A549 treated with CORT108297 at 1 μM for 4 hours (cell line): ENCODE measurements at places on chromosomes 1 and 21. TPM values are rescaled to one million over a fixed set of nuclear protein-coding genes. Genes with fewer than 3 reads are reported as not detected.

The CLCN6 gene
- total RNA-seq = 4.6 to 7.8 TPM (median 6.3 TPM) in 5 replicates

The ELAPOR1 gene
- total RNA-seq = 0.39 to 0.91 TPM (median 0.64 TPM) in 5 replicates

The PGLYRP4 gene
- not detected in 5 replicates for total RNA-seq

The KCNA3 gene
- not detected in 5 replicates for total RNA-seq

The FCAMR gene
- total RNA-seq = not detected in 5 replicates

The EFNA3 gene
- 3.4 to 5.1 TPM (median 4.7 TPM) in 5 replicates for total RNA-seq

The SPRR4 gene
- not detected in 5 replicates for total RNA-seq

The PRR9 gene
- total RNA-seq = not detected in 5 replicates

The SH2D1B gene
- total RNA-seq = 0.06 to 0.21 TPM (median 0.08 TPM) in 5 replicates

The WNT2B gene
- 0.18 to 0.38 TPM (median 0.32 TPM) in 5 replicates for total RNA-seq

The HCRTR1 gene
- 0.04 TPM in 1 of 5 replicates, not detected in the others for total RNA-seq

The FCGR3A gene
- total RNA-seq = not detected in 5 replicates

The PTPRC gene
- not detected in 5 replicates for total RNA-seq

The RC3H1 gene
- 4.8 to 6.6 TPM (median 5.5 TPM) in 5 replicates for total RNA-seq

The FAM131C gene
- total RNA-seq = 11.2 to 18.8 TPM (median 17.9 TPM) in 5 replicates

The TMEM52 gene
- 0.44 to 1.3 TPM (median 0.72 TPM) in 5 replicates for total RNA-seq

The MATN1 gene
- 0.03 to 0.15 TPM (median 0.06 TPM) in 4 of 5 replicates, not detected in the other for total RNA-seq

The TEX50 gene
- not detected in 5 replicates for total RNA-seq

The OLIG2 gene
- not detected in 5 replicates for total RNA-seq

The SIM2 gene
- total RNA-seq = 7.7 to 11.7 TPM (median 11.0 TPM) in 5 replicates

The ASPM gene
- total RNA-seq = 20.6 to 24.0 TPM (median 22.6 TPM) in 5 replicates

The AGMAT gene
- total RNA-seq = 5.4 to 9.3 TPM (median 7.3 TPM) in 5 replicates

The SPRR2B gene
- total RNA-seq = not detected in 5 replicates

The CTTNBP2NL gene
- 5.3 to 9.9 TPM (median 7.8 TPM) in 5 replicates for total RNA-seq

The KDF1 gene
- 0.07 to 0.08 TPM in 2 of 5 replicates, not detected in the others for total RNA-seq

The DCDC2B gene
- total RNA-seq = not detected in 5 replicates

The NEXN gene
- 4.5 to 8.5 TPM (median 5.4 TPM) in 5 replicates for total RNA-seq

The TPRG1L gene
- total RNA-seq = 23.6 to 29.4 TPM (median 27.2 TPM) in 5 replicates

The SHISAL2A gene
- total RNA-seq = 0.12 to 0.31 TPM (median 0.21 TPM) in 3 of 5 replicates, not detected in the others

The LRRC53 gene
- total RNA-seq = not detected in 5 replicates

The EPHA2 gene
- total RNA-seq = 101 to 153 TPM (median 134 TPM) in 5 replicates

The FBXO2 gene
- total RNA-seq = 6.4 to 11.2 TPM (median 9.0 TPM) in 5 replicates

The STXBP3 gene
- total RNA-seq = 14.1 to 33.6 TPM (median 19.8 TPM) in 5 replicates

The TMEM61 gene
- total RNA-seq = 0.26 to 0.55 TPM (median 0.39 TPM) in 4 of 5 replicates, not detected in the other

The OR2L2 gene
- total RNA-seq = not detected in 5 replicates

The MROH9 gene
- total RNA-seq = not detected in 5 replicates

The RGL1 gene
- total RNA-seq = 0.74 to 0.96 TPM (median 0.91 TPM) in 5 replicates

The RIMKLA gene
- 0.69 to 1.2 TPM (median 0.84 TPM) in 5 replicates for total RNA-seq

The KIAA0040 gene
- 0.39 to 0.67 TPM (median 0.53 TPM) in 5 replicates for total RNA-seq

The CCDC27 gene
- not detected in 5 replicates for total RNA-seq

The LUZP1 gene
- total RNA-seq = 18.8 to 24.8 TPM (median 22.5 TPM) in 5 replicates

The CRYBG2 gene
- 1.2 to 2.6 TPM (median 1.8 TPM) in 5 replicates for total RNA-seq

The ENO1 gene
- total RNA-seq = 2,833 to 3,042 TPM (median 2,858 TPM) in 5 replicates

The PIGR gene
- total RNA-seq = not detected in 5 replicates

The DNTTIP2 gene
- total RNA-seq = 37.2 to 54.2 TPM (median 41.4 TPM) in 5 replicates

The ZBTB8A gene
- total RNA-seq = 3.4 to 4.2 TPM (median 3.6 TPM) in 5 replicates

The SLC22A15 gene
- total RNA-seq = 0.50 to 0.93 TPM (median 0.66 TPM) in 5 replicates

The LRRC71 gene
- 0.07 to 0.21 TPM (median 0.13 TPM) in 5 replicates for total RNA-seq

The S100A9 gene
- 0.36 to 1.1 TPM (median 0.50 TPM) in 5 replicates for total RNA-seq

The CELA2B gene
- total RNA-seq = 0.29 TPM in 1 of 5 replicates, not detected in the others

The COL6A2 gene
- 13.8 to 17.6 TPM (median 14.9 TPM) in 5 replicates for total RNA-seq

The RGS8 gene
- total RNA-seq = not detected in 5 replicates

The HES2 gene
- total RNA-seq = 2.2 to 4.6 TPM (median 4.1 TPM) in 5 replicates

The LDLRAD1 gene
- not detected in 5 replicates for total RNA-seq

The TINAGL1 gene
- 0.45 to 0.92 TPM (median 0.72 TPM) in 5 replicates for total RNA-seq

The HSPB7 gene
- 0.07 TPM in 1 of 5 replicates, not detected in the others for total RNA-seq

The FABP3 gene
- total RNA-seq = not detected in 5 replicates
